ENCODE measurements at places on chromosomes 1 and 21. TPM values are rescaled to one million over a fixed set of nuclear protein-coding genes. Genes with fewer than 3 reads are reported as not detected.

The CCDC24 gene
- total RNA-seq: 2.9 TPM

The LCE1F gene
- total RNA-seq: not detected

The HRNR gene
- not detected for total RNA-seq

The TRIM58 gene
- 0.36 TPM for total RNA-seq

The MIXL1 gene
- not detected for total RNA-seq

The RAB7B gene
- total RNA-seq: 7.7 TPM

The SRSF11 gene
- total RNA-seq: 162 TPM

The LRP8 gene
- 8.3 TPM for total RNA-seq

The ARHGAP30 gene
- total RNA-seq: not detected

The KRTAP21-2 gene
- not detected for total RNA-seq

The NCAM2 gene
- total RNA-seq: 15.3 TPM

DNA sequence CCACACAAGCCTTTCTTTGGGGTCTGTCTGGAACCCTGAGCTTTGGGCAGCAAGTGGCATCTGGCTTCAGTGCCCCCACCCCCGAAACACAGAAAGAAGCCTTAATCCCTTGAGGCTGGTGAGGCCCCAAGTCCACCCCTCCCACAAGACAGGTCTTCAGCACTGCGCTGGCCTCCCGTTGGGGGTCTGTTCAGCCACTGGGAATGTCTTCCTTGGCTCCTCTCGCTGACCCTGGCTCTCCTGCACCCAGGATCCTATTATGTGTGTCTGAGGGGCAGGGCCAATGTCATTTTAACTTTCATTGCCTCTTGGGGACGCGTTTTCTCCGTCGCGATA is 26.9 kb downstream of the ATP8B2 start:
- DNase-seq: no peak

DNA sequence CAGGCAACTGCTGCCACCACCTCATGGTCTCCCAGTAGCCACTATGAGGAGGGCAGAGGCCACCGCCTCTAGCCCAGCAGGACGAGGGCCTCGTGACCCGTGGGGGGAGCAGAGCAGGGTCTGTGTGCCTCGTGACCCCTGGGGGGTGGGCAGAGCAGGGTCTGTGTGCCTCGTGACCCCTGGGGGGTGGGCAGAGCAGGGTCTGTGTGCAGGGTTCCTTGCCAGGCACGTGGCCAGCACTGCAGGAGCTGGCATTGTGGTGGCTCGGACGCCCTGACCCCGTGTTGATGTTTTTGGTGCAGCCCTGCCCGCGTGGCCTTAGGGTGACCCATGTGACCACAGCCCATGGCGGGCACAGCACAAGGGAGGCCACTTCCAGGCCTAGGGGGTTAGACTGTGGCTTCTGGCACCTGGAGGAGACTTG is 52.8 kb downstream of the SLX9 start:
- no peak for DNase-seq

DNA sequence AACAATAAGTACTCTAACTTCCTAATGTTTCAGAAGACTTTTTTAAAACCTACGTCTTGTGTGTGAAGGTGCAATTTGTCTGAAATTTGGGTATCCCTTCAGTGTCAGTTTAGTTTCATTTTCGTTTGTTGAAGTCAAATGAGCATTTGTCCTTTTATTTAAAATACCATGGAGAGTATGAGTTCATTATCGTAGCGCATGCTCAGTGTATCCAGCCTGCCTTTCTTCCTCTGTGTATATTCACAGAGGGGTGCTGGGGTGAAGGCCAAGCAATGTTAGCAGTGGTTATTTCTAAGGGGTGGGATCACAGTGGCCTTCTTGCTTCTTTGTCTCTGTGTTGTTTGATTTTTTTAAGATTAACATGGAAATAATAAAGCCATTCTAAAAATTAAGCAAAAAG is 43.2 kb downstream of the CNN3 start:
- peak; percentile 84 for DNase-seq

GRCh38 chr1:23791516-23792047 is 637 bp downstream of the LYPLA2 start:
- peak; percentile 94 for DNase-seq

GRCh38 chr1:24594328-24594598 is 38.4 kb downstream of the NCMAP start:
- no peak for DNase-seq

- no peak for DNase-seq
Observed at GRCh38 chr1:21587602-21587953, 78.4 kb downstream of the ALPL start.

- no peak for DNase-seq
Observed at GRCh38 chr1:40034869-40035268, 5.7 kb upstream of the CAP1 start.

- no peak for DNase-seq
Observed at GRCh38 chr1:9079988-9080704, 10.7 kb upstream of the SLC2A5 start.

GRCh38 chr1:116807394-116808199 is 53.4 kb downstream of the CD2 start:
- DNase-seq: no peak

DNA sequence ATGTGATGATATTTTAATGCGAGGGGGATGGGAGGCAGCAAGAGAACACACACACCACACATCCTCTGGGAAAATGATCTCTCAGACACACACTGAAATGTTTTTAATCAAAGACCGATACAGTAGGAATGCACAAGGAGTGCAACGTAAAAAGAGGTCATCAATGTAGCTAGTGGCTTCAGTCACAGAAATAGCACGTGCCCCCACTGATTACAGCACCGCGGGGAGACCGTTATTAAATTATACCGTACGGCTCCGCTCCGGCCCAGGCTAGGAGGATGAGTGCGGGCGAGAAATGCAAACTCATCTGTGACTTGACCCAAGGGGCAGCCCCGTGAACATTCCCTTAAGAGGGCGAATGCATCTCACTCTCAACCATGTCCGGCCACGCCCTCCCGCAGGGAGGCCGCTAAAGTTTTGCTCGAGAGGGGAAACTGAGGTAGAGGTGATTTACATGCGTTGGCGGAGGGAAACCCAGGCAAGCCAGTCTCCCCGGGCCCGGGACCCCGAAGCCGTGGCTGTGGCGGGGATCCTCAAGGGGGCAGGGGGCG is 552 bp downstream of the UBR4 start:
- DNase-seq: peak; percentile 71

GRCh38 chr1:213075725-213076124 is 24.7 kb downstream of the RPS6KC1 start:
- DNase-seq: no peak

DNA sequence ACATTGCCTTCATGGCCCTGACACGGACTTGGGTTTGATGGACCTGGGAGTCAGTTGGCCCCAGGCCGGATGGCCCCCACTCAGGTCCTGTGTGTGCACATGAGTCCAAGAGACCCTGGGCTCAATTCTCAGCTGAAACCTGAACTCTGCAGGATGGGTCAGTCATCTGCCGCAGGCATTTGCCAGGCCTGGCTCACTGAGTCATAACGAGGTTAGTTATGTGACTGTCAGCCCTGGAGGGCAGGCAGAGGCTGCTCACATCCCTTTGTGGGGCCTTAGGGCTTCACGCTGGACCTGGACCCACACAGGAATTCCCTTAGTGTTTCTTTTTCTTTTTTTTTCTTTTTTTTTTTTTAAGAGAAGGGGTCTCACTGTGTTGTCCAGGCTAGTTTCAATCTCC is 46.5 kb downstream of the PSMG1 start:
- no peak for DNase-seq

DNA sequence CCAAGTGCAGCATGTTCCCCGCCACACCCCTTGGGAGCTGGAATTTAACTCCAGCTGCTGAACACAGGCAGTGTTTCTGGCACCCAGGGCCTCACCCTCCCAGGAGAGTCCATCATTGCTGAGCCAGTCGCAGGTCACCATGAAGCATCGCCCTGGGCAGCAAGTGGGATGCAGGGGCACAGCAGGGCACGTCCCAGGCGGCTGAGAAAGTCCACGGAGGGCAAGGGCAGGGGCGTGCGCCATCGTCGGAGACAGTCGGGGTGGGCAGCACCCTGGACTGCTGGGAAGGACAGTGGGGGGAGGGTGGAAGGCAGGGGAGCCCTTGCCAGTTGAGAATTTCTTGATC is 69.2 kb upstream of the PDE9A start:
- DNase-seq: no peak

DNA sequence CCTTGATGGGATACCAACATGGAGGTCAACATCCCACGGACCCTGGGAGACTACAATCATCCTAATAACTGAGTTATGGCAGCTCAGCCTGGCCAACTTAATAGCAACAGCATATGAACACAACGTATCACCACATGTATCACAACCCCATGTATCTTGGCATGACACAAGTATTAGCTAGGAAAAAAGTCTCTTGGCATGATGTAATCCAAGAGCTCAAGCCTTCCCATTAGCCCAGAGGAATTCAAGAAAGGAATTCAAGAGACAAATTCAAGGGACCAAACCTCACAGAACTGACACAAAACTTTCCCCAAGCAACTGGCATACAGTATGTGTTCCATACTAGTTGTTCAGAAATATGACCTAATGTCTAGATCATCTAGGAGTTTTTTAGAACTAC is 100.9 kb upstream of the HMGB4 start:
- DNase-seq: no peak

DNA sequence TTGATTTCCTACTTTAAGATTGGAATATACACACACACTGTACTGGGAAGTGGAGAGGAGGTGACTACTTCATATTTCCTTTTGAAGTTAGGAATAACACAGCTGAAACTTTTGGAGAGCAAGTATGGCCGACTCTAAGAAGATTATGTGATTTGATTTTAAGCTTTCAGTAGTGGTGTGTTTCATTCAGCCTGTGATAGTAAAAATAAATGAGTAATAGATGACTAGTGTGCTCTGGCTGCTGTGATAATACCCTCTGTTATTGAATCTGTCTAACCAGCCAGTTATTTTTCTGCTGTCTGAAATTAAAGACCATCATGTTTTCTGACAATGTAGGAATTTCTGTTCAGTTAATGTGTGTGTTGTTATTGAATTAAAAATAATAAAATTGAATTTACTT is 48.3 kb downstream of the CTTNBP2NL start:
- peak; percentile 68 for DNase-seq

DNA sequence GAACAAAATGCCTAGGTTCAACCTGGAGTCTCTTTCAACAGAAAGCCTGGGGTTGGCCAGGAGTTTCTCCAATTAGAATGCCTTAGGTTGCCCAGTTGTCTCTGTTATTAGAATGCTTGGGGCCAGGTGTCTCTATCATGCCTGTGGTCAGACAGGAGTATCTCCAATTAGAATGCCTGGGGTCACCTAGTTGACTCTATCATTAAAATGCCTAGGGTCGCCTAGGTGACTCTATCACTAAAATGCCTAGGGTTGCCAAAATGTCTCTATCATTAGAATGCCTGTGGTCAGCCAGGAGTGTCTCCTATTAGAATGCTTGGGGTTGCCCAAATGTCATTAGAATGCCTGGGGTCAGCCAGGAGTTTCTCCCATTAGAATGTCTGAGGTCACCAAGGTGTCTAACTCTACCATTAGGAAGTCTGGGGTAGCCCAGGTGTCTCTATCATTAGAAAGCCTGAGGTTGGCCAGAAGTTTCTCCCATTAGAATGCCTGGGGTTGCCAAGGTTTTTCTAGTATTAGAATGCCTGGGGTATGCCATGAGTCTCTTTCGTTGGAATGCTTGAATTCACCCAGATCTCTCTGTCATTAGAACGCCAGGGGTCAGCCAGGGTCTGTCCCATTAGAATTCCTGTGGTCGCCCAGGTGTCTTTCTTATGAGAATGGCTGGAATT is 57.9 kb downstream of the RNF187 start:
- DNase-seq: no peak

DNA sequence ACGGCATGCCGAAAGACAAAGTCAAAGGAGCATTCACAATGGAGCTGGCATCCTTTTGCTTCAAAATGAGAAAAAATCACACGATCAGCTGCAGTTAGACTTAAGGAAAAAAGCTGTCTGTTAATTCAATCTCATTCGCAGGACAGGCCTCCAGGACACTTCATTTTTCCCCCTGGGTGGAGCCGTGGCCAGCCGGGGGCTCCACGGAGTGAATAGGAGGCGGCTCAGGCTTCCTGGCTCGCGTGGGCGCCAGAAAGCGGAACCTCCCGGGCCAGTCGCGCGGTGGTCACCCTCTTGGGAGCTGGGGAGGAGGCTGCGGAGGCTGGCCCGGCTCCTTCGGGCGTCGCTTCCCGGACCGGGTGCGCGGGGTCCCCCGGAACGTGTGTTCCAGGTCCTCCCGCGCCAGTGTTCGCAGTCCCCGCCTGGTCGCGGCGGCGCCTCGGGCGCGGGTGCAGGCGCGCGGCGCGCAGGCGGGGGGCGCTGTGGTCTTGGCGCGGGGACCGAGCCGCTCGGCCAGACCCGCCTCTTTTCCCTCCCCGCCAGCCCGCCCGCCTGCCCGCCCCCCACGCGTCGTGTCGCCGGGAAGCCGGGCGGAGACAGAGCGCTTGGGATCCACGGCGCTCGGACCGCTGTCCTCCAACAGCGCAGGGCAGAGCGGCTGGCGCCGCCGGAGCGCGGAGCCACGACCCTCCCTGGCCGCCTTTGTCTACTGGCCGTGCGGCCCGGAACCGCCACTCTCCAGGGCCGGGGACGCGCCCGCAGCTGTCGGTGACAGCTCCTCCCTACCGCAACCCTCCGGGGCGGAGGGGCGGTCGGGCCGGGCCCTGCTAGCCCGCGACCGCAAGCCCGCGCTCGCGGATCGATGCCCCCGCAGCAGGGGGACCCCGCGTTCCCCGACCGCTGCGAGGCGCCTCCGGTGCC is at the start of gene RHOU:
Gene RHOU, plus strand, starts transcription at position 599 of the 921 bp plus-strand sequence. Its CDS starts 264 bp downstream, at position 863.
- peak; percentile 91 for DNase-seq

- no peak for DNase-seq
Observed at GRCh38 chr1:30149226-30149625, 574.2 kb downstream of the MATN1 start.

- DNase-seq: no peak
Observed at GRCh38 chr1:26459148-26459547, 13.1 kb upstream of the HMGN2 start.

DNA sequence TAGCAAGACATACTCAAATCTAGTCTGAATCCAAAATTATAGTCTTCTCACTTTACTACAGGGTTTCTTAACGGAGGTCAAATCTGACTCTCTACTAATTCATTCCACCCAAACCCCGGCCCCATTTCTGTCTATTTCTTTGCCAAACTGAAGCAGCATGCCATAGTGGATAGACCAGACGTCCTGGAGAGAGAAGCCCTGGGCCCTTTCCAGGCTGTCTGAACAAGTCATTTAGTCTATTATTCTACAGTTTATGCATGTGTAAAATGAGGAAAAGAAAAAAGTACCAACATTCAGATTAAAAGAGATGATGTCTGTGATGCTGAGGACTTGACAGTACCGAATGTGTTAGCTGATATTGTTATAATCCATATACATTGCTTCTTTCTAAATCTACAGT is 95.0 kb downstream of the GDAP2 start:
- no peak for DNase-seq

- DNase-seq: peak; percentile 51
Observed at GRCh38 chr21:45618846-45619485, 24.6 kb upstream of the PCBP3 start.

DNA sequence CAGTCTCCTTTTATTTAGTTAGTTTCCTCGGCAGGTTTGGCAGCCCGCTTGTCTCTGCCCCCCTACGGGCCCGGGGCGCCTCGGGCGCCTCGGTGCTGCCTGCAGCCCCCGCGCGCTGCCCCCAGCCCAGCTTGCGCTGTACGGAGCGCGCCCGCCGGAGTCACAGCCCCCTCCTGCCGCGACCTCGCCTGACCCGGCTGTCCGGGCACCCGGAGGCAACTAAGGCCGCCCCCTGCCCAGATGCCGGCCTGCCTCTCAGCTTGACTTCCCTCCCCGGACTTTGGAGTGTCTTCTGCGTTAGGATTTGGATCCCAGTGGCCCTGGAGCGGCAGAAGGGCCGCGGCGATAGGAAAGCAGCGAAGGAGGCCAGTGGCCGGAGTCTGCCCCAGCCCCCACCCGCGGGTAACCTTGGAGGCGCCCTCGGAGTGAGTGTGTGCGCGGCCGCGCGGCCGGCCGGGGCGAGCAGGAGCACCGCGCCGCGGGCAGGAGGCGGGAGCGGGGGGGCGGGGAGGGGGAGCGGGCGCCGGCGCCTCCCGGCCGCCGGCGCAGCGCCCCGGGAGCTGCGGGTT is 7.6 kb downstream of the CDKN2C start:
- peak; percentile 91 for DNase-seq
